Purkinje cell (primary cell): ENCODE measurements at places on chromosomes 13 and 19. TPM values are rescaled to one million over a fixed set of nuclear protein-coding genes. Genes with fewer than 3 reads are reported as not detected.

The PRR22 gene
- not detected in 2 replicates for polyA plus RNA-seq

The HRC gene
- polyA plus RNA-seq, result not detected in 2 replicates

The PGLYRP1 gene
- not detected in 2 replicates for polyA plus RNA-seq

The ZNF229 gene
- 3.3 and 5.1 TPM in 2 replicates for polyA plus RNA-seq

The MAST1 gene
- polyA plus RNA-seq, result 2.5 and 5.0 TPM in 2 replicates

The MYO16 gene
- polyA plus RNA-seq, result 2.8 and 3.6 TPM in 2 replicates

The ZNF728 gene
- polyA plus RNA-seq, result 7.4 and 21.9 TPM in 2 replicates

The CEACAM19 gene
- polyA plus RNA-seq, result 0.77 TPM in 1 of 2 replicates, not detected in the other

The CDX2 gene
- not detected in 2 replicates for polyA plus RNA-seq

The ELSPBP1 gene
- polyA plus RNA-seq, result not detected in 2 replicates

The MUC16 gene
- polyA plus RNA-seq, result 0.11 and 0.15 TPM in 2 replicates

The CDADC1 gene
- polyA plus RNA-seq, result 70.3 and 84.0 TPM in 2 replicates

The SYNGR4 gene
- not detected in 2 replicates for polyA plus RNA-seq

The ZNF534 gene
- 0.73 and 0.85 TPM in 2 replicates for polyA plus RNA-seq

The OSCAR gene
- not detected in 2 replicates for polyA plus RNA-seq

The FGF22 gene
- 0.26 TPM in 1 of 2 replicates, not detected in the other for polyA plus RNA-seq

The CD37 gene
- 0.86 and 9.6 TPM in 2 replicates for polyA plus RNA-seq

The SELENOV gene
- polyA plus RNA-seq, result not detected in 2 replicates
